SW480 (cell line): ENCODE measurements at places on chromosomes 11 and 22.

GRCh38 chr11:45383224-45383623 is 97.1 kb upstream of the SYT13 start:
- peak; percentile 36 for DNase-seq

DNA sequence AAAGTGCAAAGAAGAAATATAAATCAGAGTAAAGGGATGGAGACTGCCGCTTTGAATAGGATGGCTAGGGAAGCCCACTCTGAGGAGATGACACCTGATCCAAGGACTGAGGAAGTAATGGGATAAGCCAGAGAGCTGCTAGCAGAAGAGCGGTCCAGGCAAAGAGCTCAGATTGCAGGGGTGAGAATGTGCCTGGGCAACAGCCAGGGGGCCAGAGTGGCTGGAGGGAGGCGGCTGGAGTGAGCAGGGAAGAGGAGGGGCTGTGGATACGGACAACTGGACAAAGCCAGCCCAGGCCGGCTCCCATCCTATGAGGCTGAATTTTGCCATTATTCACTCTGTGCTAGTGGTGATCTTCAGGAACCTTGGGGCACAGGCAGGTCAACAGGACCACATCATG is 360.3 kb upstream of the SYN3 start:
- DNase-seq: no peak

DNA sequence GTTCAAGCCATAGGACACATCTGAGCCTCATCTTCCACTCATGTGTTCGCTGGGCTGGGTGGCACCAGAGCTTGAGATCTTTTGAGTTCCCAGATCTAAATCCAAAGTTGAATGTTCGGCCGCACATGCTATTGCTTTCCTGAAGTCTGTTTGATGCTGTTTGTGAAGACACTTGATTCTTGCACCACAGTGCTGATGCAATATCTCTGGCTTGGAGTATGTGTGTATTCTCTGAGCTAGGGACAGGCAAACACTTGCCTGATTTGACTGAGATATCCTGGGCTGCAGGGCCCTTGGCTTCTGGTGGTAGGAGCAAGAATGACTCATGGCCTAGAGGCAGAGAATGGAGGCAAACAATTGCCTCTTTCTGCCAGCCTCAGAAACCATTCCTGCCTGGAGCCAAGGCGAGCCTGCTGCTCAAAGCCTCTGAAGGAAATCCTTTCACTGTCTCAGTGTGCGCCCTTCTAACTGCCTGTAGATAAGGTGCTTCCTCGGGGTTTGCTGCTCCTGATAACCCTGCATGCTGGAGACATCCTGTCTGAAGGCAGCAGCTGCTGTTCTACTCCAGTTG is 73.0 kb downstream of the CYB5R2 start:
- peak; percentile 26 for DNase-seq

DNA sequence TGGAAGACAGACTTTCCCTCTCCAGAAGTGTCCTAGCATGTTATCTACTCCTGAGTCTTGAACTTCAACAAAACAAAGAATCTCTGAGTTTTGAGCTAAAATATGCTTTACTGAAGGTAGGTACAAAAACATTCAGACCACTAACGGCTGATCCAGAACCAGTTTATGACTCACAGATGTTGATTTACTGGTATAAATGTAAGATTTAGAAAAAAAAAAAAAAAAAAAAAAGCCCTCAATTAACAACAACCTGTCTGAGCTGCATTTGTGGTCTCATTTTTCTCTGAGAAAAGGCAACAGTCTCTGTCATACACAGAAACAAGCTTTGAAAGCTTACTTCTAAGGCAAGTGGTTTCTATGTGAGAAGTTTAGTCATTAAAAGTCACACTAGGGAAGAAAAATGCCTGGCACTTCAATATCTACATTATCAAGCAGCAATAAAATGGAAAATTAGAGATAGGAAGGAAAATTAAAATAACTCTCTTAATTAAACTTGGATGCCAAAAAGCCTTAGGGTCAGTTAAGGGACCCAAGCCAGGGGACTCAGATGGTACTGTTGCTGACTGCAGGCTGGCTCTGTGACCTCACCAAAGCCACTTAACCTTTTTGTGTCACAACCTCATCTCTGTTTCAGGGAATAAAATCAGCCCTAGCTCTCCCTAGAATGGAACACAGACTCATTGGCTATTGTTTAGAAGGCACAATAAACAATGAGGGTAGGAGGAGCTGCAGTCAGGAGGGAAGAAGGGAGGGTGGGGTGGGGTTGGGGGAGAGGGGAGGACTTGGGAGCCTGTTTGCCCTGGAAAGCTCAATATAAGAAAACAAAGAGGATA is 61.7 kb downstream of the ETS1 start:
- no peak for DNase-seq

DNA sequence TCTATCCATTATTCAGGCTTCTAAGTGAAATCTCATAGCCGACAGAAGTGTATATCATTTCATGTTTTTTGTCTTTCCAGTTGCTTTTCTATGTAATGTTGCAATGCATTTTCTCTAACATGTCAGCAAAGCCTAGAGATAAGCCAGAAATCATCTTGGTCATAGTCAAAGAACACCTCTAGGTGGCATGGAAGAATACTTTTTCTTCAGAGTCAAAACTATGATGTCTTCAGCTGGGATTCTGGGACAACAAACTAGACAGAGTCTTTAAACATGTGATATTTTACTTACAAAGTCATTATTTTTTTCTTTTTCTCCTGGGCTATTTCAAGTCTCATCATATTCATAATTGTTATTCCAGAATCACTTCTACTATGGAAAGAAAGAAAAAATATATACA is 4.4 kb downstream of the GAS2 start:
- peak; percentile 13 for DNase-seq

GRCh38 chr22:25405841-25406509 is 158.5 kb upstream of the GRK3 start:
- no peak for DNase-seq

- no peak for DNase-seq
Measured at GRCh38 chr11:95895815-95896214, 28.1 kb downstream of the MTMR2 start.

DNA sequence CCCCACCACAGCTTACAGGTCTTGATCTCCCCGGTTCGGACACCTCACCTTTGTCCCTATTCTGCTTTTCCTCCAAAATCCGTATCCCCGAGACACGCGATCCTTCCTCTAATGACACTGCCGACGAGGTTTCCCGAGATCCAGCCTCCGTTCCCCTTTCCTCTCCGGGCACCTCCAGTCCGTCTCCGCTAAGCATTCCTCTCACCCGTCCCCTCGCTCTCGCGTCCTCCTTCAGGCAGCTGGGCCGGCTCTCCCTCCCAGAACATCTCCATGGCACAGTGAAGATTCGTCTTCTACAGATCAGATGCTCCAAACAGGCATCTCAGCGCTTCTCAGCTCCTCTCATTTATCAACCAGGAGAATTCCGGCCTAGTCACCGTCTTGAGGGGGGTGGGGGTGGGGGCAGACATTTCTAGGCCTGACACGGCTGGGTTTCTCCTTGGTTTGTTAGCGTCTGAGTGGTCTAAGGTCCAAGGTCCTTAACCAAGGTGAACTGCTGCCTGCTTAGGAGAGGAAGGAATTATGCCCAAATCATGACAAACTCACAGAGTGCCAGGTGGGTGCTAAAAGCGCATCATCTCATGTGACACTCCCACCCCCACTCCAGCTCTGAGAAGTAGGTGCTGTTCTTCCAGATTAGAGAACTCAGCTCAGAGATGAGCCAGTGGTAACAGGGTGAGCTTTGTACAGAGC is at the start of gene SPTBN2:
Gene SPTBN2, minus strand, starts transcription at position 524 of the 693 bp plus-strand sequence. CDS start 7,976 bp downstream, outside the sequence.
- no peak for DNase-seq

DNA sequence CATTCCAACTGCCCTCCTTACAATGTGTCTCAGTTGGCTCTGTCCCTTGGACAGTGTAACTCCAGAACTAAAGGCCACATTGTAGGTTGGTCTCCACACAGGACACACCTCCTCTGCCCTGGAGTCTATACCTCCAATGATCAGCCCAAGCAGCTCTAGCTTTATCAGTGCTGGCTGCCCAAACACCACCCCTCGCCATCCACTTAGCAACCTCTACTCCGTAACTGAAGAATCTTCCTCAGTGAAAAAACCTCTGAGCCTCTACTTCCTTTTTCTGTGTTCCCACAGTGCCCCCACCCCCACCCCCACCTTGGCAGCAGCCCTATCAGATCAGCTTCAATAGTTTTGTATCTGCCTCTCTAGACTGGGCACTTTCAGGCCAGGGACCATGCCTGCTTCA is 33.4 kb downstream of the SERPINH1 start:
- no peak for DNase-seq

- no peak for DNase-seq
Measured at GRCh38 chr11:77207618-77208313, 79.7 kb downstream of the MYO7A start.

GRCh38 chr11:60349990-60350389 is 22.9 kb downstream of the MS4A6E start:
- DNase-seq: no peak

GRCh38 chr11:105229761-105230160 is 90.2 kb upstream of the CARD18 start:
- DNase-seq: no peak

- DNase-seq: no peak
Measured at GRCh38 chr22:22883090-22883727, 4.4 kb upstream of the IGLL5 start.

DNA sequence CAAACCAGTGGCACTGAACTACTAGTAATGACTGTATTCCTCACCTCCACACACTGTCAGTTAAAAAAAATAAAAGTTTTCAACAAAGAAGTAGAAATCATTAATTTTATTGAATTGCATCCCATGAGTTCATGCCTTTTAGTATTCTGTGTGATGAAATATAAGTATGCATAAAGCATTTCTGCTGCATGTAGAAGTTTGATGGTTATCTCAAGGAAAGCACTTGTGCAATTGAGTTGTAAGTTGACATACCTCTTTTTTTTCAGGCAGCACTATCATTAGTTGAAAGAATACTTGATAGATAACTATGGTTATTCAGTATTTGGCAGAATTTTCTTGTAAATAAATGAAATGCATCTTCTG is 104.4 kb downstream of the STIM1 start:
- DNase-seq: no peak

DNA sequence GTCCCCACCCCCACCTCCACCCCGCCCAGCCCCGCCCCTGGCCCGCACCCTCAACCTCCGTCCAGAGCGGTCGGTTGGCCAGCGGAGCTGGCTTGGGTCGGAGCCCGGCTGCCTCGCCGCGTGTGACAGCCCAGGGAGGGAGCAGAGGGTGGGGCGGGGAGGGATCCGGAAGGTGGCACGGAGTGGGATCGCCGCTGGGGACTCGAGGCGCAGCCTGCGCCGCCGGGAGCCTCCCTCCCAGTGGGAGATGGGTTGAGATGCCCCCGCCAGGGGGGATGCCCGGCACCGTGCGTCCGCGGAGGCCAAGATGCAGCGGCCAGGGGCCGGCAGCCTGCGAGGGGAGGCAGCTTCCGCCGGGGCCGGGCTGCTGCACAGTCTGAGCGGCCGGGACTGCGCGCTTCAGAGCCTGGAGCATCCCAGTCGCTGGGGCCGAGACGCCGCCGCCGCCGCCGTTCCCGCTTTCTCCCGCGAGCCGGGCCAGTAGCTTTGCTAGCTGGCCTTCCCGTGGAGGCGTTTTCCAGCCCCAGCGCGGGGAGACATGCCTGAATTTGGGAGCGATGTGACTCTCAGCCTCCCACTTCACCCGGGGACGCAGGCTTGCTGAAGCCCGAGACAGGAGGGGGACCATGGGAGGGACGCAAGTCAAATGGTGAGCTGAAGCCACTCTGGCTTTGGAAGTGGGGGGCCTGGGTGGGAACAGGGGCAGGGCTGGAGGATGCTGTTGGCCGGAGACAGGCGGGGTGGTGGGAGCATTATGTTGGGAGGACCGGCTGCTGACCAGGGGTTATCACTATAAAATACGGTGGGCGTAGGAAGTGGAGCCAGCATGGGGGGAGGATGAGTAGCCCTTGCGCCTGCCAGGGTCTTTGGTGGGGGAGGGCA is 40.2 kb downstream of the DIXDC1 start:
- no peak for DNase-seq

- no peak for DNase-seq
Measured at GRCh38 chr11:35066030-35066429, 72.9 kb upstream of the CD44 start.

- no peak for DNase-seq
Measured at GRCh38 chr11:117992136-117992535, 5.9 kb downstream of the IL10RA start.

- DNase-seq: peak; percentile 77
Measured at GRCh38 chr11:10322830-10323792, 18.2 kb downstream of the ADM start.

DNA sequence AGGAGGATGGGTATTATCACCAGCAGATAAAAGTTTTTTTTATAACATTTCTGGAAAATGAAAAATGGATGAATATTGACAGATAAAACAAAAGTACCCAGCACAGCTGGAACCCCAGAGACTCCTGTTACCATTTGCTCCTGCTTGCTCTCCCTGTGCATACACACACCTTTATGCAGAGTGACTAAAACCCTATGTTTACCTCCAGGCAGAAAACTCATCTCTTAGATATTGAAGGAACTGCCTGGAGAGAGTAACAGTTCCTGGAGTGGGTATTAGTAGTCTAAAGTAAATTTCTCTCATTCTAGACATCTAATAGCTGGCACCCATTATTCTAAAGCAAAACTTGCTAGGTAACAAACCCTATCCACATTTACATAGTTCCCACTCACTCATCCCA is 38.0 kb downstream of the CYP2R1 start:
- no peak for DNase-seq

GRCh38 chr11:63737718-63738117 is 30.9 kb downstream of the ZFTA start:
- peak; percentile 32 for DNase-seq

- DNase-seq: no peak
Measured at GRCh38 chr11:133318221-133318620, 214.1 kb downstream of the OPCML start.

DNA sequence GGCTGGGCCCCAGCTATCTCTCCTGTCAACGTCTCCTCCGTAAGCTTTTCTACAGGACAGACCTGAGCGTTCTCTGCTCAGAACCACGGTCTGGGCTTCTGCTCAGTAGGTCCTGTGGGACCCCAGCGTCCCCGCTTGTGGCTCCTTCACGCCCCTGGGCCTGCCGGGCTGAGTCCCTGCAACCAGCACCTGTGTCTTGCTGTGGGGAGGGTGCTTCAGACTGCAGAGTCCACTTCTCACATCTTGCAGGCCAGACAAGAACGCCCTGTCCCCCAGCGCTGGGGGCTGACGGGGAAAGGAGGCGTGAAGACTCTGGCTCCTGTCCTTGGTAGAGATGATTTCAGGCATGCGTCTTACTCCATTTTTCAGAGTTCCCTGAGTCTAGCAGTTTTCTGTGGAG is 1480.8 kb downstream of the BRD1 start:
- DNase-seq: no peak

DNA sequence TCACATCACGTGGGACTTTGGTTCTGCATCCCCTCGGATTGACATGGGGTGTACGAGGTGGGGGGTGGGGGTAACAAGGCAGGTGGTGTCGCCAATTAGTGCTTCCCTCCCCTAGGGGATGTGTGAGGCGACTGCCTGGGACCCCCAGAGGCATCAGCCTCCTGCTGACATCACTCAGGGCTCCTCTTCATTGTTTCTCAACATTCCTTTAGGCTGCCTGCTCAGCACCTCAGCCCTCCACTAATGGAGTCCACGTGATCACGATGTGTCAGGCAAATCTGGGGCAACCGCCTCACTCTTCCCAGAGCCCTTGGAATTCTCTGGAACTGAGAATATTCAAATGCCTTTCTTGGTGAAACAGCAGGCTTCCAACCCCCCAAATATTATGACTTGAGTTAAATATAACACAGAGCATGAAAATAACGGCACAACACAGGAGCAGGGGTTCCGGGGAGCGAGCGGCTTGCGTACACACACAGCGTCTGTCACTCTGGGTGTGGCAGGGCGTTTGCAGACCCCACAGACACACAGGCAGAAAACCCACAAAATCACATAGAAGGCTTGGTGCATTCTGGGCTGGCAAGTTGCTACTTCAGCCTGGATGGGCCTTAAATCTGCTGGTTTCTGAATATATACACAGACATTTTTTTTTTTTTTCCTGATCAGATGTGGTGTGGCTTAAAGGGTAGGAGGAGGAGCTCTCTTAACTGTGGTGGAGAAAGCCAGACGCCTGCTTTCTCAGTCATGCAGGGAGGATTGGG is 170.1 kb upstream of the CADM1 start:
- DNase-seq: no peak
